SK-MEL-5 (cell line): ENCODE measurements at places on chromosomes 1 and 21. TPM values are rescaled to one million over a fixed set of nuclear protein-coding genes. Genes with fewer than 3 reads are reported as not detected.

DNA sequence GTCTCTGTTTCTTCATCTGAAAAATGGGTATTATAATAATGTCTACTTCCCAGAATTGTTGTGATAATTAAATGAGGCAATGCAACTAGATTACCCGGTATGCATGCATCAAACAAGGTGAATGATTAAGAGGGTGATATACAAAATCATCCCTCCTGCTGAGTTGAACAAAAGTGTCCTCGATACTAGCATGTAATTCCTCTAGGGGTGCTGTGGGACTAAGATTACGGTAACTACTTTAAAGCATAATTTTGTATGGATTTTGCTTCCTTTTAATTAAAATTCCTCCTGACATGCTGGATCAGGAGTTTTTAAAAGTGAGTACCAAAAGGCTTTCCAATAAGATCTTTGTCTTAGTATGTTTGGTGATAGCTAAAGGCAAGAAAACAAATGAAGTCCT is 98.7 kb upstream of the PRMT6 start:
- no peak for DNase-seq

GRCh38 chr1:196659471-196659870 is 7.6 kb downstream of the CFH start:
- no peak for DNase-seq

DNA sequence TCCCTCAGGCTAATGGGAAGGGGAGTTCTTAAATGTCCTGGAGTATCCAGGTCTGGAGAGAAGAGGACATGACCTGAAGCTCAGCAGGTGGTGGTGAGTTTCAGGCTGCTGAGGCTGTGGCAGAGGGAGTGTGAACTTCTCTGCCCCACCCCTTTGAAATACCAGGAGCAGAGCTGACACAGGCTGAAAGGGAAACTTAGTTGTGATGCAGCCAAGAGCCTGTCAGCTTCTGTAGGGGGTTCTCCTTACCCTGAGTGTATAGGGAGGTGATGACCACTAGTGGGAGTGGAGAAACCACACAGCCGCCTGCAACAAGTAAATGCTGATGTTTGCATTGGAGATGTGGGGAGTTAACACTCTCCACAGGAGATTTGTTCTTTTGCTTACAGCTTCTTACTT is 152.3 kb downstream of the FCRL5 start:
- DNase-seq: no peak

DNA sequence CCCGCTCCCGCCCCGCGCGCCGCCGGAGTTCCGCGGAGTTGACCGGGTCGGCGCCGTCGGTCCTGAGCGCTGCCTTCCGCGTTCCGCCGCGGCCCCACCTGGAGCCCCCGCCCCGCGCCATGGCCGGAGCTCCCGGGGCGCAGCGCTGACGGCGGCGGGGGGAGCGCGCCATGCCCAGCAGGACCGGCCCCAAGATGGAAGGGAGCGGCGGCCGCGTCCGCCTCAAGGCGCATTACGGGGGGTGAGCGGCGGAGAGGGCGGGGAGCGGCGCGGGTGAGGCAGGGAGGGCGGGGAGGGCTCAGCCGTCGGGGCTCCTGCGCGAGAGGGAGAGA is 216 bp downstream of the PRKCZ start:
- DNase-seq: no peak

DNA sequence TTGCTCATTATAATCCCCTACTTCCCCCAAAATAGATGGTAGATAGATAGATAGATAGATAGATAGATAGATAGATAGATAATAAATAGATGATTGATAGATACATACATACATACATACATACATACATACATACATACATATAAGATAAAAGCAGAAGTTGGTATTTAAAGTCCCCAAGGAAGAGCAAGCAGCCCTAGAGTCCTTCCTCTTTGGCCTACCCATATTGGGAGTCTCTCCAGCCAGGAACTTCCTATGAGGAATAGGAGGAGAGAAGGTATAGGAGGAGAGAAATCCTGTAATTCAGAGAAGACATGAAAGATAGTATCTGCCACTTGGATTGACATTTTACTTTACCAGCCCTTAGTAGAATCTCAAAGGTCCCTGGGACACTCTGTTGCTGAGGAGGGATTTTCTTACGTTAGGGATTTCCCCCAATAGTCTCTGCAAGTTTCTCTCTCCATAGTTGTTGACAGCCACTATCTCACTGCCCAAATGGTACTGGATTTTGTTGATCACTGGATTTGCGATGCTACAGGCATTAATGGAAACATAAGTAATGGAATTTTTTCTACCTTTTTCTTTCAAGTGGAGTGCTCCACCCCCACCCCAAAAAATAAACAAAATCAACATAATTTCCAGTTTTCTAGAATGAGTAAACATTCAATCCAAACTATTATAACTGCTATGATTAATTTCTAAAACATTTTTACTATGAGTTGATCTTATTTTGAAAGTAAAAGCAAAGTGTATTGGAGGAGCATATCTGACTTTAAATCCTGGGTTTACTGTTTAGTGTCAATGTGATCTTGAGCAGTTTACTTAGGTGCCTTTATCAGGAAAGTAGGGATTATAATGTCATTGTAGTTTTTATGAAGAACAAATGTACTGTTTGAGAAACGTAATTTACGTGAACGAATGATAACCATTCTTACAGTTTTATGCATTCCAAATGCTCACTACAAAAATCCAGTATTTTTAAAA is 93.2 kb upstream of the TNFSF4 start:
- DNase-seq: no peak

- no peak for DNase-seq
Measured at GRCh38 chr1:17930635-17931034, 175.5 kb downstream of the ACTL8 start.

GRCh38 chr1:62500210-62500609 is 63.4 kb downstream of the USP1 start:
- no peak for DNase-seq

DNA sequence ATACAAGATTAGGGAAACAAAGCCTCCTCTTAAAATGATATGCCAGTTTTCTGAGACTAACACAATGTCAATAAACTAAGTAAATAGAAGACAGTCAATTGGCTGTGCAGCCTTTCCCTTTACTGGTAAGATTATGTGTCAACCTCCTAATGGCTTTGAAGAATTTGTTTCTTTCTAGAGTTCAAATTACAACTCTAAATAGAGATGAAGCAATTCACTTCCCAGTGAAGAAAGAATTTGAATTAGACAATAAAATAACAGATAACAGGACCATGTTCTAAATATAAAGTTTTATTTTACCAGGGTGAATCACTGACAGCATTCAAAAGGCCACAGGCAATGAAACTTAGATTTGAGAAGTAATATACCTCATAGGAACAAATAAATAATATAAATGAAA is 680.3 kb downstream of the PLA2G4A start:
- DNase-seq: no peak

DNA sequence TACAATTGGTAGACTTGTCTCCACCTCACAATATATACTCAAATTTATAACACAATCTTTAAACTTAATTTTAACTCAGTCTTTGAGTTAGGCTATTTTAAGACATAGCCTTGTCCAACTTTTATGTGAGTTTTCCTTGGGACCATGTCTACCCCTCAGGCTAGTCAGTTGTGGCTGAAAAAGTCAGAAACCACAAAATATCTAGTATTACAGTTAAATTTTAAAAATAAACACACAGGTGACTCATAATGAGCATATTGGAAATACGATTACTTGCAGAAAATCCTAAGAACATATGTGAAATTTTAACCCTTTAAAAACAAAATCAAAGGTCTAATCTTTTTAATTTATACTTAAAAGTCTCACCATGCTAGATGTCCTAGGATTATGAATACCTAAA is 4.8 kb upstream of the ASB17 start:
- no peak for DNase-seq

DNA sequence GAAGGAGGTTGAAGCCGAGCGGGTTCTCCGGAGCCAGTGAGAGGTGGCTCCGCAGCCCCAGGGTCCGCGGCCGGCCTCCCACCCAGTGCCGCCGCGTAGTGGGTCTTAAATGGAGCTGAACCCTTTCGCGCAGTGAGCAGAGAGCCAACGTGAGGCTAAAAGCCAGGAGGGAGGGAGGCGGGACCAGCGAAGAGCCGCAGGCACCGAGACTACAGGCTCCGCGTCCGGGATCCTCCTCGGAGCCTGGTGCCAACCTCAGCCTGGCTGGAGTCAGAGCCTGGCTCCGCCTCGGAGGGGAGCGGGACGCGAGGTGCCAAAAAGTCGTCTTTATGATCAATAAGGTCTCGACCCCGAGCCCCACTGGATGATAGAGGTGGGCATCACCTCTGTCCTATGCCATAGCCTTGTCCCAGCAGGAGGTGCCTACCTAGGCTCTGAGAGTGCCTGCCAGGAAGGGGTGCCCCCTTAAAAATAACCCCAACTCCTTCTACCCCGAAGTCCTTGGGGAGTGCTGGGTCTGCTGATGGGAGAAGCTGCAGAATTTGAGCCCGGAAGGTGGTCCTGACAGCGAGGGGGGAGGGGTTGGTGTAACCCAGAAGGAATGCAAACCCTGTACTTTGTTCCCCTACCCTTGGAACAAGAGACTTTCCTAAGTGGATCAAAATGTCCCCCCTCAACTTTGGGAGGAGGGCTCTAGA is 1.6 kb downstream of the IGSF21 start:
- no peak for DNase-seq

Gene PIGR
- total RNA-seq: not detected in 2 replicates

Gene FOXJ3
- total RNA-seq: 27.8 and 35.3 TPM in 2 replicates
